Esophagus muscularis mucosa (tissue), 4 donors: ENCODE measurements at places on chromosomes 2 and 18. TPM values are rescaled to one million over a fixed set of nuclear protein-coding genes. Genes with fewer than 3 reads are reported as not detected.

DNA sequence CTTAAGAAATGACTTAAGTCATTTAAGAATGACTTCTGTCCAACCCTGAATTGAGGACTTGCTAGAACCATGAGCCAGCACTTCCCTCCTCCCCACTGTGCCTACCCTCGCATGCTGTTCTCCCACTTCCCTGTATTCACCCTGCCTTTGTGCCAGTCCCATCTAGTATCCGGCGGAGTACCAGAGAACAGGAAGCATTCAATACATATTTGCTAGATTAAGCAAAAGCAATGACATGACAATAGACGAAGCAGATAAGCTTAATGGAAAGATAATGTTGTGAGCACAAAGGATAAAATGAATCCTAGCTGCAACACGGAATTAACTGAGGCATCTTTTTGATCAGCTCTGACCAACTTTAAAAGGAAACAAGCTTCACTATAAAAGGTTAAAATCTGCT is 328.5 kb downstream of the TDRD15 start:
- H3K4me3 ChIP-seq = no peak overlapping the region
- H3K27ac ChIP-seq = no peak overlapping the region
- no peak for DNase-seq
- H3K4me1 ChIP-seq = no peaks in the 10 kb centered on the region
- H3K36me3 ChIP-seq = no peaks in the 10 kb centered on the region
- no peaks in the 10 kb centered on the region for H3K27me3 ChIP-seq

DNA sequence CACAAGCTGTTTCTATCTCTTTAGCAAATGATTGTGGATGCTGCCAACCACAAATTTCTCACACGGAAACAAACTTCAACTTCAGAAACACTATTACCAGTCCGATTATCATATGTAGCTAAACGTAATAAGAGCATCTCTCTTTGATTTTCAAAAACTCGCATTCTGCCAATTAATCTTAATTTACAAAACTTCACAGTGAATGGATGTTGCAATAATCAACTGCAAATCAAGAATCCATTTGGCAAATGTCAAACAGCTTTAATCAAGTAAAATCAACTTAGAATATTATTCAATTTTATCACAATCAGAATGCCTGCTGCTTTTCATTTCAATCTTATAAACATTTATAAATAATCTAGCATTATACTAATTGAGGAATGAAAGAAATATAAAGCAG is 54.2 kb downstream of the DTNB start:
- H3K36me3 ChIP-seq = no peaks in the 10 kb centered on the region
- no peak overlapping the region for H3K27ac ChIP-seq
- no peak overlapping the region for H3K4me3 ChIP-seq
- peaks cover 15% of the 10 kb centered on the region for H3K4me1 ChIP-seq
- no peak for DNase-seq

DNA sequence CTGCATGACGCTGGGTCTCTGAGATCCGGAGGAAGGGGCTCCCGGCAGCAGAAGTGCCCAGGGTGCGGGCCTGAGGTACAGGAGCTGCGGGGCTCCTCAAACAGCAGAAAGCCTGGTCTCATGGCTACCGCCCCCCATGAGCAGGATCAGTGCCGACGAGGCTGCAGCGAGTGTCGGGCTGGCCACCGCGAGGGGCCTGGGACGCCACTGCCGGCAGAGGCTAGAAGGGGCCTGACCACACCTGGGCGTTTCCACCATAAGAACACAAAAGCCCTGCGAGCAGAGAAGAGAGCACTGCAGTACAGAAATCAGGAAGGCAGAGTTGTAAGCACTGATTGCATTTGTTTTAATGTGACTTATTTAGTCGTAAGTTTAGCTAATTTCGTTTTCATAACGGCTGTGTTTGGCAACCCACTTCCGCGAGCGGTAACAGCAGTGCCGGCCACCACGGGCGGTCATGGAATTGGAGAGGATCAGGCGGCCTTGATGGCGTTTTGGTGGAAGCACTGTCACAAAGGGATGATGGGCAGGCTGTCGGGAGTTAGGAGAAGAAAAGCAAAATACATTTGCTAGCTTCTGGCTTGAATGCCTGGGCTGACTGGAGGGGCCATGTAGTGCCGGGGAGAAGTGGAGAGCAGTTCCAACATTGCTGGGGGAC is 117.4 kb downstream of the HDAC4 start:
- no peaks in the 10 kb centered on the region for H3K36me3 ChIP-seq
- peaks cover 68% of the 10 kb centered on the region for H3K4me1 ChIP-seq
- DNase-seq = no peak

Gene MEIS1
- total RNA-seq = 166 TPM

Gene RGPD8
- total RNA-seq = 15.8 TPM

Gene KCNG2
- total RNA-seq = not detected

Gene INPP5D
- total RNA-seq = 12.5 TPM

DNA sequence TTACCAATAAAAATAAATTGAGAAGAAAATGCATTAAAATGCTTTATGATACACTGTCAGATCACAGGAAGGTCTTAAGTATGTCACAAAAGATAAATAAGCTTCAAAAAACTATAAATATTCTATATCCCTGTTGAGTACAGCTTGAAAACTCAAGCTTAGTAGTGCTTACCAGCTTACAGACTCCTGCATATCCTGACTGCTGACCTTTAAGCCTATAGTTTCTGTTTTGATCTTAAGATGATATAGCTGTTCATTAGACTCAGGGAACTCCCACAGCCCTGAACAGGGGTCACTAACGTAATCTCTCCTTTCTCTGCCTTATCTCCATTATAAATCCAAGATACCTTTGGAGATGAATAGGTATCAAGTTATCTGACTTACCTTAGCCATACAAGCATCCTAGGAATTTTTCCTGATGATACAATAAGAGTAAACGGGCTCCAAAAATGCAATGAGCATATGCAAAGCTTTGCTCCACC is 93.7 kb upstream of the RBBP8 start:
- no peaks in the 10 kb centered on the region for H3K36me3 ChIP-seq
- H3K4me1 ChIP-seq = no peaks in the 10 kb centered on the region
- no peak overlapping the region for H3K27ac ChIP-seq
- H3K4me3 ChIP-seq = no peak overlapping the region

Gene CD8B2
- total RNA-seq = 0.13 TPM

DNA sequence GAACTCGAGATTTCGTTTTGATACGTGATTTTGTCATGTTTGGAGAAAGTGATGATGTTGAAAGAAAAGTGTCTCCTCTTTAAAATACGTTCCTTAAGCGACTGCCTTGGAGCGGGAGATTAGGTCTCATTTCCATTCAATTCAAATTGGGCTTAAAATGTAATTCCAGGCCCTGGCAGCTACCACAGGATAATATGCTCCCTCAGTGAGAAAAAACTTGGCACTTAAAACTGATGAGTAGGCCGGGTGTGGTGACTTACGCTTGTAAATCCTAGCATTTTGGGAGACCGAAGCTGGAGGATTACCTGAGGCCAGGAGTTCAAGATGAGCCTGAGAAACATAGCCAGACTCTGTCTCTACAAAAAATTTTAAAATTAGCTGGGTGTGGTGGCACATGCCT is 146.3 kb upstream of the L3MBTL4 start:
- no peaks in the 10 kb centered on the region for H3K27me3 ChIP-seq
- no peaks in the 10 kb centered on the region for H3K4me1 ChIP-seq
- no peak overlapping the region for H3K4me3 ChIP-seq
- H3K27ac ChIP-seq = no peak overlapping the region
- H3K36me3 ChIP-seq = no peaks in the 10 kb centered on the region
- peak; percentile 37 for DNase-seq

DNA sequence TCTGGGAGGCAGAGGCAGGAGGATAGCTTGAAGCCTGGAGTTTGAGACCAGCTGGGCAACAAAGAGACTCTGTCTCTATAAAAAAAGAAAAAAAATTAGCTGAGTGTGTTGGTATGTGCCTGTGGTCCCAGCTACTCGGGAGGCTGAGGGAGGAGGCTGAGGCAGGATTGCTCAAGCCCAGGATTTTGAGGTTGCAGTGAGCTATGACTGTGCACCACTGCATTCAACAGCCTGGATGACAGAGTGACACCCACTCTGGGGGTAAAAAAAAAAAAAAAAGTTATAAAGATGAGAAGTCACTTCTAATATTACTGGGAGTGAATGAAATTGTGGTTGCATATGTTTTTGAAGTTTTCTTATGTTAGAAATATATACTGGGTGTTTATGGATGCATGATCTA is 71.6 kb downstream of the C2orf74 start:
- no peaks in the 10 kb centered on the region for H3K27me3 ChIP-seq
- no peak overlapping the region for H3K27ac ChIP-seq
- H3K36me3 ChIP-seq = peaks cover 30% of the 10 kb centered on the region

DNA sequence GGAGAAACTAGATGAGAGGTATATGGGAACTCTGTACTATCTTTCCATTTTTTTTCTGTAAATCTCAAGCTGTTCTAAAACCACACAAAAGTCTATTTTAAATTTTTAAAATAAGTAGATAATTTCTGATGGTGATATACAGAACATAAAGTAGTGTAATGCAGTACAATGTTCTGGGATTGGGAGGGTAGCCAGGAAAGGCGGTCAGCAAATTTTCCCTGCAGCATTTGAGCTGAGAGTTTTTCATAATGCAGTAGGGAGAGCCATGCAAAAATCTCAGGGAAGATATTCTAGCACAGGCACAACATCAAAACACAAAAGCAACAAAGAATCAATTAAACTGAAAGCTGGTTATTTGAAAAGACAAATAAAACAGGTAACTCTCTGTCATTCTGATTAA is 141.5 kb downstream of the NCKAP5 start:
- no peak overlapping the region for H3K4me3 ChIP-seq
- H3K4me1 ChIP-seq = peaks cover 2% of the 10 kb centered on the region
- H3K27ac ChIP-seq = no peak overlapping the region
- H3K27me3 ChIP-seq = no peaks in the 10 kb centered on the region

Gene YWHAQ
- 223 TPM for total RNA-seq

Gene SPIRE1
- 48.3 TPM for total RNA-seq

Gene C2orf78
- not detected for total RNA-seq

DNA sequence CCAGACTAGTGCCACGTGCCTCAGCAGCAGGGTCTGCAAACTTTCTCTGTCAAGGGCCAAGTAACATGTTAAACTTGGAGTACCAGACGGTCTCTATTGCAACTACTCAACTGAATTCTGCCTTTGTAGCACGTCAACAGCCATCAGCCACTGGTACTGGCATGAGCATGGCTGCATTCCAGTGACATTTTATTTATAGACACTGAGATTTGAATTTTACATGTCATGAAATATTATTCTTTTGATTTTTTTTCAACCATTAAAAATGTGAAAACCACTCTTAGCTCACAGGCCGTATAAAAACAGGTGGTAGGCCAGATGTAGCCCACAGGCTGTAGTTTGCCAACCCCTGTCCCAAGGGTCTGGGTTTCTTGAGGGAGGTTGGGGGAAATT is 199.7 kb downstream of the TPGS2 start:
- peaks cover 8% of the 10 kb centered on the region for H3K4me1 ChIP-seq
- H3K4me3 ChIP-seq = no peak overlapping the region
- H3K36me3 ChIP-seq = no peaks in the 10 kb centered on the region

- no peak overlapping the region for H3K4me3 ChIP-seq
- H3K4me1 ChIP-seq = peaks cover 42% of the 10 kb centered on the region
- H3K36me3 ChIP-seq = no peaks in the 10 kb centered on the region
- H3K27ac ChIP-seq = no peak overlapping the region
- H3K27me3 ChIP-seq = no peaks in the 10 kb centered on the region
- DNase-seq = no peak
Measured at GRCh38 chr2:134366359-134366758, 112.5 kb downstream of the MGAT5 start.

DNA sequence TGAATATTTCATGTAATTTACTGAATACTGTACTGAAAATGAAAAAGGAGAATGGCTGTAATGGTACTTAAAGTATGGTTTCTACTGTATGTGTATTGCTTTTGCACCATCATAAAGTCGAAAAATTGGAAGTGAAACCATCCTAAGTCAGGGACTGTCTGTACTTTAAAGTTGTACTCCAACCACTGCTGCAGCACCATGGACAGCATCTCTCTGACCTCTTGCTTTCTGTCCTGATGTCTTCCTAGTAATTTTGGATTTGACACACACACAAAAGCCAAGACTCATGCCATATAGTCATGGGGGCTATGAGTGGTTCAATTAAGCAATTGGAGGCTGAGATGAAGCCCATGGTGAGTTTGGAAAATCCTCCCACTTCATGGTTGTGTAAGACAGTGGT is 256.3 kb upstream of the PKDCC start:
- no peaks in the 10 kb centered on the region for H3K36me3 ChIP-seq
- DNase-seq = no peak
- H3K4me3 ChIP-seq = no peak overlapping the region
- no peaks in the 10 kb centered on the region for H3K27me3 ChIP-seq
- no peaks in the 10 kb centered on the region for H3K4me1 ChIP-seq

Gene CRYGD
- not detected for total RNA-seq

- no peak overlapping the region for H3K27ac ChIP-seq
- no peak for DNase-seq
- H3K27me3 ChIP-seq = no peaks in the 10 kb centered on the region
- peaks cover 4% of the 10 kb centered on the region for H3K36me3 ChIP-seq
- H3K4me3 ChIP-seq = no peak overlapping the region
- no peaks in the 10 kb centered on the region for H3K4me1 ChIP-seq
Measured at GRCh38 chr2:171095014-171095582, 65.6 kb downstream of the TLK1 start.

DNA sequence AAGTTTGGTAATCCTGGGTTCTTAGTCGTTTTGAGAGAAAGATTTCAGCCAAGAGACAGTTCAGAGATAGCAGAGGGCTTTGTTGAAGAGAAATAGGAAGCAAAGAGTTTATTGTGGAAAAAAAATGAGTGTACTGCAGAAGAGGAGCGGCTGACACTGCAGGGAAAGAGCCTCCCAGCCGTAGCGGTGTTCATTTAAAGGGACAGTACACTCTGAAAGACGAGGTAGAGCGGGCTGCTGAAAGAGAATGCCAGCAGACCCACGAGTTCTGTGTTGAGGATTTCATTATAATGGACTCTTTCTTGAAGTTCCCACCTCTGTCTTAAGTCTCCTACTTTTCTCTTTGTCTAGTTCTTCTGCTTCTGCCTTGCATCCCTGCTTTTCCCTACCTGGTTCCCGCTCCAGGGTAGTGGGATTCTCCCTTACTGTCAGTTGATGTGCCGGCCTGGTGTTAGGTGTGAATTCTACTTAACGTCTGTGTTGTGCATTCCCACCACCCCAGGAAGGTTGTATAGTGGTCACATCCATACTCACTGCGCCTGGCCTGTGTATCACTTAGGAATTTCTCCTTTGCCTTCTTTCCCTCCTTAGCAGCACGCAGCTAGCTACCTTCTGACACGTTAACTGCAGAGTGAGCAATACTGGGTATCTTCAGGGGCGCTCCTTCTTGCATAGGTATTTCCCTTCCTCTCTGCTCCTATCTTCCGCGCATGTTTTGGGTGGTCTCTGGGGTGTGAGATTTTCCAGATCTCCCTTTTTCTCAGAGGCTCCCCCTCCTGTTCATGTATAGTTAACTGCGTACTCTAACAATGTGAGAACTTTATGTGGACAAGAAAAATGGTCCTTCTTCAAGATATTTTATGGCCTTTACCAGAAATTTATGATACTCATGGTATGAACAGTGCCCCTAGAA is 164.5 kb downstream of the PTH2R start:
- H3K36me3 ChIP-seq = no peaks in the 10 kb centered on the region
- no peak overlapping the region for H3K27ac ChIP-seq
- no peaks in the 10 kb centered on the region for H3K4me1 ChIP-seq
- DNase-seq = no peak
- no peaks in the 10 kb centered on the region for H3K27me3 ChIP-seq
- H3K4me3 ChIP-seq = no peak overlapping the region
